H9 (cell line): ENCODE measurements at places on chromosomes 4 and X. TPM values are rescaled to one million over a fixed set of nuclear protein-coding genes. Genes with fewer than 3 reads are reported as not detected.

DNA sequence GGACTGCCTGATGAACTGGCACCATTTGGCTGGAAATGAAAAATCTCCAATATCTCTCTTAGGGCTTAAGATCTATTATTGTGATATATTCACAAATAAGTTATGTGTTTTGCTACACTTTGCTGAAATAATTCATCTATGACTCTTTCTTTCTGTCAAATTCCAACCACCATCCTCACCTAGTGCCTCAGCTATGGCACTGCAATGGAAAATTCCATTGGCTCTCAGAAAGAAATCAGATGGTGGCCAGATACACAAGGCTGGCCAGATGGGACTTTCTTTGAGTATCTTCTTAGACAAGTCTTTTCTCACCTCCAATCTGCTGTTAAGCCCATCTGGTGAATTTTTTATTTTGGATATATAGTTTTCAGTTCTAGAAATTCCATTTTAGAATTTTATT, 28.0 kb downstream of the NAT8L start:
- H3K36me3 ChIP-seq = no peaks in the 10 kb centered on the region
- no peak overlapping the region for H3K27ac ChIP-seq
- H3K4me3 ChIP-seq = no peak overlapping the region
- no peaks in the 10 kb centered on the region for H3K27me3 ChIP-seq

- no peak overlapping the region for H3K27ac ChIP-seq
- H3K4me1 ChIP-seq = no peaks in the 10 kb centered on the region
- no peak for DNase-seq
- no peak overlapping the region for H3K4me3 ChIP-seq
Observed at GRCh38 chr4:162853788-162854187, 312.9 kb downstream of the NAF1 start.

- H3K4me1 ChIP-seq = peaks cover 14% of the 10 kb centered on the region; the same call in 1 of the 2 replicates
- no peaks in the 10 kb centered on the region for H3K27me3 ChIP-seq
- no peak overlapping the region for H3K27ac ChIP-seq
- DNase-seq = no peak
- H3K4me3 ChIP-seq = no peak overlapping the region
- no peaks in the 10 kb centered on the region for H3K36me3 ChIP-seq
Observed at GRCh38 chr4:40325406-40326019, 9.6 kb upstream of the CHRNA9 start.

DNA sequence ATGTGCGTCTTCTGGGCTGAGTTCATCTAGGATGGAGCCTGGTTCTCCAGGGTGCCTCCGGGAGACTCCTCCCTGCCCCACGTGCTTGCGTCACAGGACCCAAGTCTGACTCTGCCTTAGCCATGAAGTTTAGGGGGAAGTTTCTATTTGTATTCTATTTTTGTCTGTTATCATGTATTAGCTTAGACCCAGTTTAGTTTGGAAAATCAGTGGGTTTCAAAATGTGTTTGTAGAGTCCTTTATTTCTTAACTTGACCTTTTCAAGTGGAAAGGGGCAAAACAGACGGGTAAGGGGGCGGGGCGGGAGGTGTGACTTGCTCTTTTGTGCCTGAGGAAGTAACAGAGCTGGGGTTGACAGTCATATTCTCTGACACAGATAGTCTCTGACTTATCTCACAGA, 86.0 kb downstream of the HTT start:
- no peak for DNase-seq
- H3K27ac ChIP-seq = no peak overlapping the region
- H3K4me1 ChIP-seq = no peaks in the 10 kb centered on the region

- H3K4me1 ChIP-seq = no peaks in the 10 kb centered on the region
- H3K27ac ChIP-seq = no peak overlapping the region
- no peaks in the 10 kb centered on the region; the same call in 2 of the 3 replicates for H3K36me3 ChIP-seq
- DNase-seq = no peak
Observed at GRCh38 chr4:171891038-171891437, 77.8 kb downstream of the GALNTL6 start.

DNA sequence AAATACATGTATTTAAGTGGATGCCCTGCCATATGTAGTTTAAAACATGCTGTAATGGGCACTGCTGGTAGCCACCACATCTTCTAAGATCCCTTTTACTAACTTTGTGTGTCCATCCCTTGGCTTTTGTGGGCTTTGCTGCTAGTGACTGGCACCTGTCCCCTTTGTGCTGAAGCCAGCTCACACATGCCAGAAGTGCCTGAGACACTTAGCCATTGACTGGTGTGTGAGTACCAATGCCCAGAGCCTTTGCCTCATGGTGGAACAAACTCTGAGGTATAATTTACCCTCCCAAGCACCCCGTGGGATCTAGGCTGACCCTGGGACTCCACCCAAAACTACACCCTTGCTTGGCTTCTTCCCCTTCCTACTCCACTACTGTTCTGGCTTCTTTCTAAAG, 33.0 kb downstream of the ARHGAP6 start:
- H3K4me1 ChIP-seq = no peaks in the 10 kb centered on the region
- H3K36me3 ChIP-seq = no peaks in the 10 kb centered on the region
- no peaks in the 10 kb centered on the region for H3K27me3 ChIP-seq
- no peak overlapping the region for H3K4me3 ChIP-seq
- H3K27ac ChIP-seq = no peak overlapping the region

- no peak overlapping the region for H3K4me3 ChIP-seq
- H3K27me3 ChIP-seq = no peaks in the 10 kb centered on the region
- peaks cover 10% of the 10 kb centered on the region for H3K36me3 ChIP-seq
- H3K4me1 ChIP-seq = no peaks in the 10 kb centered on the region
- no peak for DNase-seq
Observed at GRCh38 chrX:119647552-119648420, 41.6 kb upstream of the NKRF start.

GRCh38 chrX:38089173-38089982, 83.0 kb downstream of the SYTL5 start:
- no peaks in the 10 kb centered on the region for H3K27me3 ChIP-seq
- no peaks in the 10 kb centered on the region; the same call in 1 of the 2 replicates for H3K36me3 ChIP-seq
- no peak overlapping the region for H3K27ac ChIP-seq
- H3K4me3 ChIP-seq = no peak overlapping the region
- H3K4me1 ChIP-seq = no peaks in the 10 kb centered on the region

DNA sequence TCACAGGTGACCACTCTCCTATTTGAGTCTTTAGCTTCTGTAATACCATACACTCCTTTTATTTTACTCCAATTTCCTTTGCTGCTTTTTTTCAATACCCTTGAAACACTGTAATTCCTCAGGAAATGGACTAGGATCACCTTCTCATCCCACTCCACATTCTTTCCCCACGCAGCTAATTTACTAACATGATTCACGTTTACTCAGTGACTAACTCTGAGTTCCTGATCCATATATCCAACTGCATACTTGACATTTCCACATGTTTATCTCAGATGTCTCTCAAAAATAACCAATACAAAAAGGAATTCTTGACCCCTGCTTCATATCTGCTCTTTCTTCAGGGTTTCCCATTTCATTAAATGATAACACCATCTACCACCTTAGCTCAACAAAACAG, 19.9 kb downstream of the RPS6KA6 start:
- H3K27ac ChIP-seq = no peak overlapping the region
- no peak overlapping the region for H3K4me3 ChIP-seq
- no peaks in the 10 kb centered on the region for H3K27me3 ChIP-seq
- H3K4me1 ChIP-seq = no peaks in the 10 kb centered on the region

- DNase-seq = no peak
- H3K36me3 ChIP-seq = no peaks in the 10 kb centered on the region
- no peaks in the 10 kb centered on the region for H3K4me1 ChIP-seq
- no peaks in the 10 kb centered on the region for H3K27me3 ChIP-seq
- H3K4me3 ChIP-seq = no peak overlapping the region
- H3K27ac ChIP-seq = no peak overlapping the region
Observed at GRCh38 chr4:160316036-160316435, 1213.2 kb downstream of the RAPGEF2 start.

DNA sequence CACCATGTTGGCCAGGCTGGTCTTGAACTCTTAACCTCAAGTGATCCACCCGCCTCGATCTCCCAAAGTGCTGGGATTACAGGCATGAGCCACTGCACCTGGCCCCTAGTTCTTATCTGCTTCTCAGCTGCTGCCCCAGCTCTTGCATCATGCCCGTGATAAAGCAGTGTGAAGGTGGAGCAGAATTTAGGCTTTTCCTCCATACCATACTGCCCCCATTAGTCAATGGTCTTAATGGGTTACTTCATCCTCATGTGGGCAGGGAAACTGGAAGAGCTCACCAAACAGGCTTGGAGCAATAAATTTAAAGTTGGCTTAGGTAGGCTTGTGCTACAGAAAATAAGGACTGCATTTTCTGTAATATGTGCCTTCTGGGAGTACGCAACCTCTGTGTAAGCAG, 636.9 kb upstream of the BOD1L1 start:
- H3K27me3 ChIP-seq = no peaks in the 10 kb centered on the region
- H3K36me3 ChIP-seq = no peaks in the 10 kb centered on the region
- H3K27ac ChIP-seq = no peak overlapping the region
- no peaks in the 10 kb centered on the region for H3K4me1 ChIP-seq
- peak; percentile 35 for DNase-seq
- no peak overlapping the region for H3K4me3 ChIP-seq

- DNase-seq = no peak
- H3K27me3 ChIP-seq = no peaks in the 10 kb centered on the region
- H3K27ac ChIP-seq = no peak overlapping the region
- no peaks in the 10 kb centered on the region for H3K36me3 ChIP-seq
Observed at GRCh38 chr4:125891597-125892258, 577.0 kb downstream of the FAT4 start.

DNA sequence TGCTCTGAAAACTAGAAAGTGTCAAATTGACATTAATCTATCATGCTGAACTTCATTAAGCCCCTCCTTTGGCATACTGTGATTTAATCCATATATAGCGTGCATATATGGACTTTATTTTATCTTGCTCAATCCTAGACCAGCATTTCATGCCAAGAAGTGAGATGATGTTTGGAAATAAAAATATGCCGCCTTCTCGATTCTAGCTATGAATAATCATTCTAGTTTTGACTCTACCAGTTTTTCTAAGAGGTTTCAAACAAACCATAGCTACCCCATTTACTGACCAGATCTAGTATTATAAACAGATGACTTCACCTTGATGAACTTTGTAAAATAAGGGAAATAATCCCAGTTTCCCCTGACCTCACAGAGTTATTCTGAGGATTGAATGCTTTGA, 95.0 kb downstream of the ARX start:
- H3K36me3 ChIP-seq = peaks cover 11% of the 10 kb centered on the region
- no peaks in the 10 kb centered on the region for H3K27me3 ChIP-seq
- H3K27ac ChIP-seq = no peak overlapping the region
- no peak for DNase-seq
- peaks cover 3% of the 10 kb centered on the region; the same call in 1 of the 2 replicates for H3K4me1 ChIP-seq

DNA sequence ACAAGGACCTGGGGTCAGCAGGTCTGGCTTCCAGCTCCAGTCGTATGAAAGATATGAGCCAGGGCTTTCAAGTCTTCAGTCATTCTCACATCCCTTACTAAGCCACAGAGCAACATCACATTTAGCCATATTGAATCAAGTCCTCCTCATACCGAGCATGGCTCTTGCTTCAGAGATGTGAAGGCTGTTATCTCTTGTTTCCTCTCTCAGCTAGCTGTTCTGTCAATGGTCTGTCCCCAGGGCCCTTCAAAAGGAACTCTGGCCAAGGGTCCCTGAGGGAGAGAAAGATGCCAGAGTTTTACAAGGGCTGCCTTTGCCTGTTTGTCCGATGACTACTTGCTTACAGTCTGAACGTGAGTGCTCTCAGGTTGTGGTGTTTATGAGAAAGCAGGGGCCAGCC, 30.5 kb downstream of the DOCK11 start:
- DNase-seq = no peak
- no peak overlapping the region for H3K27ac ChIP-seq
- H3K4me1 ChIP-seq = no peaks in the 10 kb centered on the region
- H3K27me3 ChIP-seq = no peaks in the 10 kb centered on the region
- H3K4me3 ChIP-seq = no peak overlapping the region

GRCh38 chr4:9927341-9928007, 93.8 kb downstream of the SLC2A9 start:
- H3K27ac ChIP-seq = no peak overlapping the region
- no peak overlapping the region for H3K4me3 ChIP-seq
- no peaks in the 10 kb centered on the region for H3K27me3 ChIP-seq

DNA sequence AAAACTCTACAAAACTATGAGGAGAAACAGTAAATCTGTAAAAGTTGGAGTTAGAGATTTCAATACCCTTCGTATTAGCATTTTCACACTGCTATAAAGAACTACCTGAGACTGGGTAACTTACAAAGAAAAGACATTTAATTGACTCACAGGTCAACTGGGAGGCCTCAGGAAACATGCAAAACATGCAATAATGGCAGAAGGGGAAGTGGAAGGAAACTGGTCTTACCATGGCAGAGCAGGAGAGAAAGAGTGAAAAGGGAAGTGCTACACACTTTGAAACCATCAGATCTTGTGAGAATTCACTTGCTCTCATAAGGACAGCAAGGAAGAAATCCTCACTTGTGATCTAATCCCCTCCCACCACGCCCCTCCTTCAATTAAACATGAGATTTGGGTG, 949.9 kb downstream of the TECRL start:
- no peaks in the 10 kb centered on the region for H3K36me3 ChIP-seq
- no peak overlapping the region for H3K27ac ChIP-seq
- no peak overlapping the region for H3K4me3 ChIP-seq
- DNase-seq = no peak

DNA sequence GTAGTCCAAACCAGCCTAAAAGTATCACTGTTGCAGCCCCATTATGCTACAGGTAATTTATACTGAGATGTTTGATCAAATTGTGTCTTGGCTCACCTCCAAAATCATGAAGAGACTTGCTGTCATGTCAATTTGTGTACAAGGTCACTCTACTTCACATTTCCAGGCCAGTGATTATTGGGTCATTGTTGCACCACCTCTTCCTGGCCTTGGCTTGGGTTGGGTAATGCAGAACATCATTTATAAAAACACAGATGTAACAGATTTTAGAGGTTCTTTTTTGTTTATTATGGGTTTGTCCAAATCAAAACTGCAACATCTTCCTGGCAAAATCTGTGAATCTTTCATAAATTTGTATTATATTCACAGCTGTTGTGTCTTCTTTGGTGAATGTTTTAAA, 459.5 kb downstream of the ANKRD50 start:
- H3K36me3 ChIP-seq = no peaks in the 10 kb centered on the region
- H3K27ac ChIP-seq = no peak overlapping the region
- DNase-seq = no peak
- no peaks in the 10 kb centered on the region for H3K27me3 ChIP-seq
- no peak overlapping the region for H3K4me3 ChIP-seq
- H3K4me1 ChIP-seq = no peaks in the 10 kb centered on the region

The CNGA1 gene
- total RNA-seq = 1.0 and 1.4 TPM in 2 replicates

The CXorf65 gene
- total RNA-seq = not detected in 2 replicates

The CT47B1 gene
- total RNA-seq = not detected in 2 replicates

The AVPR2 gene
- total RNA-seq = not detected in 2 replicates

The RAB9B gene
- 0.15 and 0.31 TPM in 2 replicates for total RNA-seq
